ENCODE measurements at places on chromosomes 11 and 22. TPM values are rescaled to one million over a fixed set of nuclear protein-coding genes. Genes with fewer than 3 reads are reported as not detected.

DCDC1 gene
- 0.17 TPM for total RNA-seq

DNA sequence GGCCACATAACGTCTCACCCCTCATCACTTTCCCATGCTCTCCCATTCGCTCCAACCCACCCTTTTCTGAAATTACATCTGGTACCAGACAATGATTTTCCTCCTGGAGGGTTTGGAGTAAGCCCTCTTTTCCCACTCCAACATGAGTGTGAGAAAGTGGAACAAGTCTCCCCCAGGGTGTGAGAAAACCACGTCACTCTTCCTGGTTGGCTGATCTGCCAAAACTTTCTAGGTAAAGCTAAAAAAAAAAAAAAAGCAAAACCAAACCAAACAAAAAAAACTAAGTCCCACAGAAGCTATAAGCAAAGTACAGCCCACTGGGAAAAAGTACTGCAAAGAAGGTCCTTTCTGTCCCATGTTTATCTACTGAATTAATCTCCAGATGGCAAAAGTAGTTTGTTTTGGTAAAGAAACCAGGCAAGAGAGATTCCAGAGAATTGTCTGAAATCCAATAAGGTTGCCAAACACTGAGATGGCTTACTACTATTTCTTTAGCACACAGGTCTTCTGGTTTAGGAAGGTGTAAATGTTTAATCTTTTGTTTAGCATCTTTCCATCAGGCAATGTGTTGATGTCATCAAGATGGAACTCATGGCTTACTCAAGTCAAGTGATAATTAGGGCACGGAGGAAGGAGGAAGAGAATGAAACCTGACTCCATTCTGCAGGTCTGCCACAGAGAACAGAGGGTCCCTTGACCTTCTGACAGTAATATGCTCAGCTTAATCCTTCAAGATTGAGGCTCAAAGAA is 395.6 kb downstream of the LARGE1 start:
- no peak overlapping the region for H3K27ac ChIP-seq
- H3K4me3 ChIP-seq, result no peak overlapping the region
- no peaks in the 10 kb centered on the region for H3K36me3 ChIP-seq

DNA sequence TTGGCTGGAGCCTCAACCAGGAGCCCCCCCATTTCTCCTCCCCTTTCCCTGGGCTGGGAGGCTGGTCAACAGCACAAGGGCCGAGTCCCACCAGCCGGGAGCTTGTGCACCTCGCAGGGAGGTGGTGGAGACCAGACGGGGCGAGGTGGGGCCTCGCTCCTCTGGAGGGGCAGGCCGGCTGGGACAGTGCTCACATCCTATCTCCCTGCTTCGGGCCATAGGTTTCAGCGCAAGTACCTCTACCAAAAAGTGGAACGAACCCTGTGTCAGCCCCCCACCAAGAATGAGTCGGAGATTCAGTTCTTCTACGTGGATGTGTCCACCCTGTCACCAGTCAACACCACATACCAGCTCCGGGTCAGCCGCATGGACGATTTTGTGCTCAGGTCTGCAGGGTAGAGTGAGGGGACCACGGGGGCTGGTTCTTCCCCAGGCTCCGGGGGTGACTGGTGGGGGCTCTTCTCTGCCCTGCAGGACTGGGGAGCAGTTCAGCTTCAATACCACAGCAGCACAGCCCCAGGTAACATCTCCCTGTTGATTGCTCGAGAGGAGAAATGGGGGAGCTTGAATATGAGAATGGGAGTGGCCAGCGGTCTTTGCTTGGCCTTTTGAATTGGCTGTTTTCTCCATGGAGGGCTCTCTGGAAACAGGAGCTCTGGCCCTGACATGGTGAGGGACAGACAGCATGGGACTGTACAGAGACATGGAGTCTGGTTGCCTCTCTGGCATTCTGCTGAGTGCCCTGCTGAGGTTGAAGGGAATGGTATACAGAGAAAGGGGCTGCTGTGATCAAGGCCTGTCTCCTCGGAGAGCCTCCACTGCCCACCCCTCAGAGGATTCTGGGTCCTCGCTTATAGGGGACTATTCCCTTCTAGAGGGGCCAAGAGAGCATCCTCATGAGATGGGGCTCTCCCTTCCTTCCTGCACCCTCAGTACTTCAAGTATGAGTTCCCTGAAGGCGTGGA is 3.3 kb downstream of the SIDT2 start:
- no peak overlapping the region for H3K4me3 ChIP-seq
- H3K36me3 ChIP-seq, result peaks cover 40% of the 10 kb centered on the region
- no peak for DNase-seq
- H3K27me3 ChIP-seq, result no peaks in the 10 kb centered on the region
- H3K27ac ChIP-seq, result no peak overlapping the region

DNA sequence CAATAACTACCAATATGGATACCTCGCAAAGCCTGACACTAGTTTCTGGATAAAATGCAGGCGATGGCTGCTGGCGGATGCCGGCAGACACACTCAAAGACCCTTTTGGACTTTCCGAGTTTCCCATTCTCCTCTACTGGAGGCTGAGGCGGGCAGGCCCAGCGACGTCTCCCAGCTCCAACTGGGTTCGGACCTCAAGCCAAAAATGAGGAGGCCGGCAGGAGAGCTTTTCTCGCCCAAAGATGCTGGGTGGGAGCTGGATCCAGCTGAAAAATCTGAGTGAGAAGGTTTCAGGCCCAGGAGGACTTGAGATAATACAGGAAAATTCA is 428 bp upstream of the FEZ1 start:
- H3K36me3 ChIP-seq, result no peaks in the 10 kb centered on the region
- peak overlapping the region; percentile 88 for H3K27ac ChIP-seq
- no peak for DNase-seq

- H3K27ac ChIP-seq, result no peak overlapping the region
- peaks cover 15% of the 10 kb centered on the region for H3K36me3 ChIP-seq
- H3K27me3 ChIP-seq, result no peaks in the 10 kb centered on the region
Observed at GRCh38 chr11:93487032-93487483, 56.1 kb downstream of the SMCO4 start.

- H3K4me1 ChIP-seq, result peaks cover 7% of the 10 kb centered on the region
- H3K27me3 ChIP-seq, result no peaks in the 10 kb centered on the region
- H3K27ac ChIP-seq, result peak overlapping the region; percentile 7
Observed at GRCh38 chr11:57349491-57350274, 11.5 kb downstream of the P2RX3 start.
